ENCODE measurements at places on chromosomes 7 and 10.
A peak's percentile ranks its signal among the peaks of the same experiment; 100 is the strongest.

GRCh38 chr7:53351681-53352080 is 316.2 kb downstream of the POM121L12 start:
- no peak for DNase-seq

DNA sequence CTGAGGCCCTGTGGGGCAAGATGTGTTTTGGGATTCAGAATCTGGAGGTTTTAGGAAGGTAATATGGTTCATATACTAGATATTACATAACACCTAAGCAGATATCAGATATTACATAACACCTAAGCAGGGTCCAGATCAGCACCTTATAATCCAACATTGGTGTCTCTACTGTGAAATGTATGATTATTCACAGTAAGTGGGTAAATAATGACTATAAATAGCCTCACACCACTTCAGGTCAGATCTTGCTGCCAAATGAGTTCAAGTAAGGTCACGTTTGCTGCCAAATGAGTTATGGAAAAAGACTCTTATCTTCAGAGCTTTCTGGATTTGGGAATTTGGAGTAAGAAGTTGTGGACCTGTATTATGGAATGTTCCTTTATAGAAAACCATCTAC is 14.6 kb downstream of the ADRB1 start:
- DNase-seq, result no peak

DNA sequence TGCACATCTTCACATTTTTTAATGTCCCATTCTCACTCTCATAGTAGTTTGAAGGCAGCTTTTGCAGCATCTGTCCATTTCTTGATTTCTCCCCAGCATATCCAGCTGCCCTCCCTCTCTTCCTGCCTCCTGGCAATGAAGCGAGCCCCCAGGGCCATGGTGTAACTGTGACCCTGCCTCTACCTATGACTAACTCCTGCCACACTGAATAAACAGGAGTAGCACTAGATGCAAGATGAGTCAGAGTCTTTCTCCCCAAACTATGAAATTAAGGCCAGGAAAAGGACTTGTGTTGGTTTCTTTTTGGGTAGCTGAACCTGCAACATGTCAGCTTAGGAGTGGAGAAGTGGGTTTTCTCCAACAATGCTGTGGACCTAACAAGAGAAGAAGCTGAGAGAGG is 329.0 kb downstream of the RNLS start:
- DNase-seq, result no peak

- no peak for DNase-seq
Observed at GRCh38 chr7:150382123-150382843, 3.2 kb downstream of the ZNF775 start.

DNA sequence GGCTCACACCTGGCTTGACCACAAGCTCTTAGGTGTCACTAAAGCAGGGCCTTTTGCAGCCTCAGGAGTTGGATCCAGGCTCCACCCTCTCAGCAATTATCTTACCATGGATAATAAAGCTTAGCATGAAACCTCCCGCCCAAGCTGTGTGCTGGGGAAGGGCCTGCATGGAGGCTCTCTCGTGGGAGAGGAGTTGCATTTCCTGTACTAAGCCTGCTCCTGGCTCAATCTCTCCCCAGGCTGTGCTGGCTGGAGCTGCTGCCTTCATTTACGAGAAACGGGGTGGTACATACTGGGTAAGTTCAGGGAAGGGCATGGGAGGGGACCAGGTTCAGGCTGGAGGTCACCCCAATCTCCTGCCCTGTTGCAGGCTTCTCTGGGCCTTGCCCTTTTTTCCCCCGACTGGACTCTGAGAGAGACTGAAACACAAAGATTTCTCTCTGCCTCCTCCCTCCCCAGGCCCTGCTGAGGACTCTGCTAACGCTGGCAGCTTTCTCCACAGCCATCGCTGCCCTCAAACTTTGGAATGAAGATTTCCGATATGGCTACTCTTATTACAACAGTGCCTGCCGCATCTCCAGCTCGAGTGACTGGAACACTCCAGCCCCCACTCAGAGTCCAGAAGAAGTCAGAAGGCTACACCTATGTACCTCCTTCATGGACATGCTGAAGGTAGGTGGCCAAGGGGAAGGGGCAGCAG is 2.7 kb downstream of the TMEM176A start:
- DNase-seq, result no peak

DNA sequence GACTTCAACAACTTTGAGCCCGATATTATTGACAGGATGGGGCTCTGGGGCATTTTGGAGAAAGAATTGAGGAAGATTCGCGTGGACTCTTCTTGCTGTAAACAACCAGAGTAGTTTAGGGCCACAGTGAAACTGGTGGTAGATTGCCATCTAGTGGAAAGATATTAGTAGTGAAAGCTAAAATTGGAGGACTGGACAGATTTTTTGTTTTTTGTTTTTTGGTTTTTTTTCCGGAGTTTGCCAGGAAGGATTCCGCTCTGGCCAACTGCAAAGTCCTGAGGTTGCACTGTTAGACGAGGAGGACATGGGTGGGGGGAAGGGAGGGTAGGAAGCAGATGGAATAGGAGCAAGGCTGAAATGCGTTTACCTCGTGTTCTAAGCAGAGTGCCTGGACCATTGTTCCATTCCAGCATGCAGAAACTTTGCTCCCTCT is 11.7 kb downstream of the NOBOX start:
- peak; percentile 32 for DNase-seq

- DNase-seq, result no peak
Observed at GRCh38 chr10:44804661-44805060, 106.5 kb upstream of the TMEM72 start.

DNA sequence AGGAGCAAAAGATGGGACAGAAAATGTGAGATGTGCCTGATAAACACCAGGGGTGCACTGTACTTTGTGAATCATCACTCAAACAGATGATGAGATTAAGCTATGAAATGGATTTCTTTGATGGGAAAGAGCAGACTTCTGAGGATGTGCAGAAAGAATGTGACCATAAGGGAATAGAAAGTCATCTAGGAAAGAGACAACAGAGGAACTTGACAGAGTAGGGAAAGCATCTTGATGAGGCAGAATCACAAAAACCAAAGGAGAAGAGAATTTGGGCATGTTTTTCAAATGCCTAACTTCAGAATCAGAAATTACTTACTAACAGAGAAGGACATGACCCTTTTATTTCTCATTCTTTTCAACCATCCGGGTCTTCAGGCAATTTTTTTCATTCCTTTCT is 82.4 kb upstream of the LRRTM3 start:
- DNase-seq, result no peak

- peak; percentile 77 for DNase-seq
Observed at GRCh38 chr7:117323305-117323850, 520 bp upstream of the WNT2 start.

DNA sequence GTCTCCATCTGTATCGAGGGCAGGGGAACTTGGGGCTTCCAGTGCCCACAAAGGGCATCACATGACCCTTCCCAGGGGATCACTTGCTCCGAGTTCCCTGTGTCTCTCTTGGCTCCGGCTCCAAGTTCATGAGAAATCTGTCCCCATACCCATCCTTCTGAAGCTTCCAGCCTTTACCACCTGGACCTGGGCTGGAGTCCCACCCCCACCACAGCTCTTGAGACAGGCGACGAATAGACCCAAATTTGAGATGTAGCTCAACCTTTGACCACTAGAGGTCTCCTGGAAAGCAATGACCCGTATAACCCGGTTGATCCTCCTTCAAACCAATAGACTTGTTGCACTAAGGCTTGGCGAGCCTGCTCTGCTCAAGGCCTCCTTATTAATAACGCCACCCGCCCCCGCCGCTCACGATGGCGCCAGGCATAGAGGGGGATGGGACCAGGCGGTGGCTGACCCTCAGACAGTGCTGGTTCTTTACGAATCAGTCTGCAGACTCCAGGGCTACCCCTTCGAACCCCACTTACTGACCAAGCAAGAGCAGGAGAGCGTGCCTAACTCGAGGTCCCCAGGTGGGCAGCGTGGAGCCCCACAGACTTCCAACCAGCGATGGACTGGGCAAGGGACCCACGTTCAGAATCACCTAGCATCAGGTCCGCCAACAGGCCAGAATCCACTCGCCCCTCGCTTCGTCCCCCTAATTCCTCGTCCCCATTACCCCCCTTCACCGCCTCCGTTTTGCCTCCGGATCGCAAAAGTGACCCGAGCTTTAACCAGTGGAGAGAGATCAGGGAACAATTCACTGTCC is 4.4 kb upstream of the ARID5B start:
- DNase-seq, result no peak

DNA sequence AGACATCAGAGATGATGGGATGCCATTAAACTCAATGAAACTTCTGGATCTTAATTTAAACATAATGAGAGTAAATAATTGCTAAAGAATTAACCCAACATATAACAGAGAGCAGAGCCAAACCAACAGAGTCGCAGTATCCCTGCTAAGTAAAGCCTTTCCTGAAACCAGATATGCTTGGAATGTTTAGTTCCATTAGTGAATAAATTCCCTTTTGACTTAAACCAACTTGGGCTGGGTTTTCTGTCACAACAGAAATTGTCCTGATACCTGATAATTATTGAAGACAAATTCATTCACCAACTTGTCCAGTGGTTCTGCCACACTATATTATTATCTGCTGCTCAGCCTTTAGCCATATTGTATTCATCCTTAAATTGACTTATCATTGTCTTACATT is 286.7 kb downstream of the FZD1 start:
- DNase-seq, result no peak

- DNase-seq, result no peak
Observed at GRCh38 chr7:110442381-110442837, 648.5 kb upstream of the LRRN3 start.

DNA sequence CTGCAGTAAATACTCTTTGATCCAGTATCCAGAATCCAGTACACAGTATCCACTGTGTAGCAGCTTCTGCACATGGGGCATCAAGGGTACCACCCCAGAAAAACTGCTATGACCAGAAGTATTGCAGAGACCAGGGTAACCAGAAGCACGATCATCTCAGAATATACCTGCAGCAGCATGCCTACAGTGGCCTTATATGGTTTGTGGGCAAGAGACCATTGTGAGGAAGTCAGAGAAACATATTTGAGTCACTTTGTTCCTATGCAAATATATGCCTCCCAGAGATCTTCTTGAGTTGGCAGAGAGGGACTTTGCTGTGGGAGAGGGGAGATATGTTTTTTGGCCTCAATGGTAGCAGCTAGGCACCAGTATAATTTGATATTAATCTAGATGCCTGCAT is 206.4 kb upstream of the LRRTM3 start:
- no peak for DNase-seq

DNA sequence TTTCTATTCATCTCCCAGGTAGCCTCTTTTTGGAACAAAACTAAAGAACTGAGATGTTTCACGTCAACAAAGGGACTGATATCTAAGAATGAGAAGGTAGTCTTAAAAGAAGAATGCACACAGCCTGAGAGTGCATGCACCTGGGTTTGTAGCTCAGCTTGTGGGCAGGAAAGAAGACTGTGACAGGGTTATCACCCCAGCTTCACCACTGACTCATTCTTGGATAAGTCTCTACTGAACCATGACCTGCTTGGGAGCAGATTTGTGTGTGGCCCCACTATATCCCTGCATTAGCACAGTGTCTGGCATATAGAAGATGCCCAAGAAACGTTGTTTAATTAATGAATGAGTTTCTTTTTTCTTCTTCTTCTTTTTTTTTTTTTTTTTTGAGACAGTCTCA is 187.5 kb downstream of the GPAM start:
- no peak for DNase-seq

DNA sequence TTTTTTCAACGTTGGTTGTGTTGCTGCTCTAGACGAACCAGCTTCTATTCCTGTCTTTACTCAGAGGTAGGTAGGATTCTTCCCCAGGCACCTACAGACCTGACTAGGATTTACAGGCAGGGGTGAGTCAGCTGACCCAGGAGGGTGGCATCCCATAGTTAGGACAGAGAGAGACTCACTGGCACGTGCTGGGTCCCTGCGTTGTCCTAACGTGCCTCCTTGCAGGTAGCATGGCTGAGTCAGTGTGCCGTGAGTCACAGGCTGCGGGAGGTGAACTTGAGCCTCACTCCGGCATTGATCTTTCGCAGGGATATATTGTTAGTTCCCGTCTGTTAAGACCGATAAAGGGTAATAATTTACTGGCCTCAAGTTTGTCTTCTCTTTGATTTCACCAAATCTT is 96.5 kb downstream of the PFKFB3 start:
- no peak for DNase-seq

DNA sequence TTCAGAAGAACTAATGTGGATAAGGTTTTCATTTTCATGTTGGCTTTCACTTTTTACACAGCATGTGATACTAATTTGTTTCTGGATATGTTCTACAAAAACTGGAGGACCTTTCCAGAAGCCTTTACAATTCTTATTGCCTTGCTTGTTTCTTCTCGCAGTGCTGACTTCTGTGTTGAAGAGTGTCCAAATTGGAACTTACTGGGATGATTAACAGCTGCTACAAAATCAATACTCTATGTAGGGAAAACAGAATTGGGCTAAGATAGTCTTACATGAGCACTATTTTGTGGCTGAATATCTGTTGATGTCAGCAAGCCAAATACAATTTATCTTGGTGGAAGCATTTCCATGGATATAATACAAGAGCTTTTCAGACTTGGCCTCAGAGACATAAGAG is 351.2 kb downstream of the DGKB start:
- no peak for DNase-seq

DNA sequence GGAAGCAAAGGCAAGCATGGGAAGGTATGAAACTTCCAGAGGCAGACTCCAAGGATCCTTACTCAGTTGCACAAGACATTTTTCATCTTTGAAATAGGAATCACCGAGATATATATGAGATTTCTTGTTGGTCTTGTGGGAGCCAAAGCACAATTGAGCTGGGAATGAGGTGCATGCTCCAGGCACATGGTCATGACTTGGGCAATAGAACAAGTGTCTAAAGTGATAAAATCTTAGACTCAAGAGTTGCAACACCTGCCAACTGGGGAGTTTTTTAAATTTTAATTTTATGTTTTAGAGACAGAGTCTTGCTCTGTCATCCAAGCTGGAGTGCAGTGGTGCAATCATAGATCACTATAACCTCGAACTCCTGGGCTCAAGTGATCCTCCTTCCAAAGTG is 169.5 kb upstream of the ADCY1 start:
- DNase-seq, result no peak
